DMS79 (cell line): ENCODE measurements at places on chromosomes 2 and 18.

DNA sequence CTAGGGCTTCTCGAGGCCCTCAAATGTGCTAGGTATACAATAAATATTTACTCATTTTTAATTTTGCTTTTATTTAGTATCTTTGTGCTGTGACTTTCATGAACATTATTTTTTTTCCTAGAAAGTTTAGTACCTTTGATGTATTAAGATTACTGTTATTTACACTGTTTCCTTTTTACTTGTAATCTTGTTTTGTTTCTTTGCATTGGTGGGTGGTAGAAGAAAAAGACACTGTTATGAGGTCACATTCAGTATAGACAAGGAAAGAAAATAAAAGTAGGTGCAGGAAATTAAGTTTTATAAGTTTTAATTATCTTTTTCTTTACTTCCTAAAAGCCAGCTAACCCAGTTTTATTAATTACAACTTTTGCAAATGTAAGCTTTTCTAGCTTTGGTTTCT, 23.0 kb downstream of the MALT1 start:
- DNase-seq, result no peak

DNA sequence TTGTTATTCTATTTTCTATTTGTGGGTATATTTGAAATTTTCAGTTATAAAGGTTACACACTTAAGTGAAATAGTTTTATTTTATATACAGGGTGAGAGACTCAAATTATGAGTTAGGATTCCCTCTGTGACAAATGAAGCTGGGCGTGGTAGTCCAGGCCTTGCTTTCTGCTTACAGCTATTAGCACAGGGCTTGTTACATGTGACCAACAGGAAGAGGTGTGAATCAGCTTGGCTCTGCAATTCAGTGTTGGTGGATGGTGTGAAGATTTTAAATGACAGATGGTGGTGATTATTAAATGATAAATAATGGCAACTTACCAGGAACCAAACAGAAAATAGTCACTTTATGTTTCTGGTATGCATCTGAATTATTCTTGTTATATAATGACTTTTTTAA, 64.4 kb upstream of the NOSTRIN start:
- no peak for DNase-seq

DNA sequence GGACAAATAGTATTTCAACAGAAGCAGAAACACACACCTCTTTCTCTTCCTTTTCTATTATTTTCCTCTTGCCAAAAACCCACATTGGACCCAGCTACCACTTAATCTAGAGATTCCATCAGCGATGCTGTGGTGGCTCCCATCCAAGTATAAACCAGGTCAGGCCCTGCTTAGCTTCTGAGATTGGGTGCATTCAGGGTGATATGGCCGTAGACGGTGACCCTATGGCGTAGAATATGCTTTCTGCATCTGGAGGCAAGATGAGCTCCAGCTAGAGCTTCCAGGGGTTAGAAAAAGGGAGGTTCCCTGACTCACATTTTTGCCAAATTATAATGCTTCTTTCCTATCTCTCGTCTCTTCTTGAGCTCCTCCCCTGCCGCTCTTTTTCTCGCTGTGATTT, 66.5 kb downstream of the TNP1 start:
- DNase-seq, result no peak

- no peak for DNase-seq
These were observed 300.5 kb downstream of the ALK start for GRCh38 chr2:29620890-29621289.

DNA sequence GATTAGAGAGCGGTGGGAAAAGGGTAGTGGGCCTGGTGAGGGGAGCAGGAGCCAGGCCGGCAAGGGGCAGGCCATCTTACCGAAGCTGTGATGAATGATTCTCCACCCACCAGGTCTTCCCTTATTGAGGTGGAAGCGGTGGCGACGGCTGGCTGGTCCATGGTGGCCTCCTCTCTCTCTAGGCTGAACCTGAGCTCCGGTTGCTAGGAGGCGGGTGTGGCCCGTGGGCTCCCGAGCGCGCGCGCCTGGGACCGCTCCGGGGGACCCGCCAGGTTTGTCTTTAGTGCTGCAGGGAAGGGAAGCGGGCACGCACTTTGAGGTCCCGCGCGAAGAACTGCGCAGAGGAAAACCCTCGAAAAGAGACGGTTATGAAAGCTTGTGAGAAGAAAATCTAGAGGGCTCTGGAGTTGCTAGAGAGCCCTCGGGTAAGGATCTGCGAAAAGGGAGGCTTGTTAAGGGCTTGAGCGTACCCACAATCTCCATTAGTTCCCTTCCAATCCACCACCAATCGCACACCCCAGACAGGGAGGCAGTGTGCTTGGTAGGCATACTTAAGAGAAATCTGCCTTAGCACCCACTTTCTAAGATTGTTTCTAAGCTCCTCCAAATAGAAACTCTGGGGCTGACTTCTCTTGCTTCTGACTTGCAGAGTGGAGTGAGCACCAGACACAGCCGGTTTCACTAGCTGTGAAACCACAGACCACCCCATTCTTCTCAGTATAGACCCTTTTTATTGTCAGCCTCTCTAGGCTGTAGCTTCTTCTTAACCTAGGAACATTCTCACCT, at the start of gene STPG4:
Gene STPG4 (minus strand): TSS at position 218 of the 786 bp plus-strand sequence. CDS start 57 bp downstream, at position 161.
- DNase-seq, result no peak

DNA sequence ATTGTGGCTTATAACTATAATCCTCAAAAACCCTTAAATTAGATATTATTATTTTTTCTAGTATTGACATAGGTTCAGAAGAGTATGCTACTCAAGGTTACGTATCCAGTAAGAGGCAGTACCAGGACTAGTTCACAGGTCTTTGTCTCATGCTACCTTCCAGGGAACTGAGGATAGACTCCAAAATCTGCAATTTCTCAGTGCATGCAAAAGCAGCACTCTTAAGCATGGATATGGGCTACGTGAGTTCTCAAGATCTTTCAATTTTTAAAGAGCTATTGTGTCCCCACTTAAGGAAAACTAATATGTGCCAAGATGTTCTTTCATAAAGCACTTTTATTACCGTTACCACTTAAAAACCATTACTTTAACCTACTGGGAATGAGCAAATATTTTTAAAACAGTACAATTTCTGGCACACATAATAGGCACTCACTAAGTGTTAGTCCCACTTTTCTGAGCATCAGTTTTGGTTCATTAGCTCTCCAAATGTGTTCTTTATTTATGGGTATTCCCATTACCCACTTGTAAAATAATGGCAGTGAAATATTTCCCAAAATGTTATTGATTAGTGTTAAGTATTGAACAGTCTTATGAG, 113.8 kb upstream of the TTN start:
- peak; percentile 98 for DNase-seq

DNA sequence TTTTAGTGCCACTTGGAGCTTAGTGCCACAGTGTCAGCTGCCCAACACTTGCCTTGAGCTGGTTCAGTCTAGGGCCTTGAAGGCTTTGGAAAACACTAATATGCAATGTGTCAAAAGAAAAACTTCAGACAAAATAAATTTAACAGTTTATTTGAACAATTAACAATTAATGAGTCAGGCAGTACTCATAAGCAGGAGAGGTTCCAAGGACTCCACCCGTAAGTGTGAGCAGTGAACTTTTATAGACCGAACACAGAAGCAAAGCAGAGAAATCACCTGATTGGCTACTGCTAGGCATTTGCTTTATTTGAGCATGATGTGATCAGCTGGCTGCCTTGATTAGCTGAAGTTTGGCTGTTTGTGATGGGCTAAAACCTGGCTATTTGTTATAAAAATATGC, 49.5 kb upstream of the TBC1D8 start:
- no peak for DNase-seq

GRCh38 chr2:130241041-130241707, 42.9 kb upstream of the TUBA3E start:
- no peak for DNase-seq

GRCh38 chr2:20675701-20676352, 8.9 kb downstream of the GDF7 start:
- no peak for DNase-seq

- no peak for DNase-seq
These were observed 1120.1 kb upstream of the FAM98A start for GRCh38 chr2:34719206-34719605.

GRCh38 chr2:65487404-65487803, 55.0 kb upstream of the SPRED2 start:
- no peak for DNase-seq

DNA sequence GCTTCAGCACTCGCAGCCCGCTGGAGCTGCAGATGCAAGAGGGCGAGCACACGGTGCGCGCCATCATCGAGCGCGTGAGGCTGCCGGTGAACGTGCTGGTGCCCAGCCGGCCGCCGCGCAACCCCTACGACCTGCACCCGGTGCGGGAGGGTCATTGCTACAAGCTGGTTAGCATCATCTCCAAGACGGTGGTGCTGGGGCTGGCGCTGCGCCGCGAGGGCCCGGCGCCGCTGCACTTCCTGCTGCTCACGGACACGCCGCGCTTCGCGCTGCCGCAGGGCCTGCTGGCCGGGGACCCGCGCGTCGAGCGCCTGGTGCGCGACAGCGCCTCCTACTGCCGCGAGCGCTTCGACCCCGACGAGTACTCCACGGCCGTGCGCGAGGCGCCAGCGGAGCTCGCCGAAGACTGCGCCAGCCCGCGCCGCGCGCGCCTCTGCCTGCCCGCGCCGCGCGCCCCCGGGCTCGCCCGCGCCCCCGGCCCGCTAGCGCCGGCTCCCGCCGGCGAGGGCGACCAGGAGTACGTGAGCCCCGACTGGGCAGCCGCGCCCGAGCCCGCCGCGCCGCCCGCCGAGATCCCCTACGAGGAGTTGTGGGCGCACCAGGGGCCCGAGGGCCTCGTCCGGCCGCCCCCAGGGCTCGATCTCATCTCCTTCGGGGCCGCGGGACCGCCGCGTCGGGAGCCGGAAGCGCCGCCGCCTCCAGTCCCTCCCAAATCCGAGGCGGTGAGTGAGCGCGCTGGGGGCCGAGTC, 11.8 kb downstream of the GAREM2 start:
- no peak for DNase-seq

DNA sequence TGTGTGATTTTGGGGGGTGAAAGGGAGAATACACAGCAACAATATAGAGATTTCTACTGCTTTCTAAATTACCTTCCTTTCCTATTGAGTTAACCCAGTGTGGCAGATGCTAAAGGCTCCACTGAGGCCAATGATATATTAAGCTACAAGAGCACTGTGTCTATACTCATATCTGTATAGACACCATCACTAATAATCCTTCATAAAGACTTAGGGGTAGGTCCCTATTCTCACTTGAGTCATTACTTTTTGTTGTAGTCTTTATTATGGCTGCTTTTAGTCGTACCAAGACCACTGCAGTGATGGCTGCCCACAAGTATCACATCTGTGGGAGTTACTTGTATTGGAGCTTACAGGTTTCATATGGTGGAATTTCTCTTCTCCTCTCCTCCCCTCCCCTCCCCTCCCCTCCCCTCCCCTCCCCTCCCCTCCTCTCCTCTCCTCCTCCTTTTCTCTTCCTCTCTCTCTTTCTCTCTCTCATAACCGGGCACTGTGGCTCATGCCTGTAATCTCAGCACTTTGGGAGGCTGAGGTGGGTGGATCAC, 637.6 kb downstream of the ADCYAP1 start:
- DNase-seq, result no peak

- no peak for DNase-seq
These were observed 296.9 kb downstream of the ZNF521 start for GRCh38 chr18:25055076-25055475.

GRCh38 chr2:86011449-86011941, 94.2 kb downstream of the POLR1A start:
- DNase-seq, result no peak

GRCh38 chr2:32783933-32784332, 156.1 kb downstream of the TTC27 start:
- no peak for DNase-seq

DNA sequence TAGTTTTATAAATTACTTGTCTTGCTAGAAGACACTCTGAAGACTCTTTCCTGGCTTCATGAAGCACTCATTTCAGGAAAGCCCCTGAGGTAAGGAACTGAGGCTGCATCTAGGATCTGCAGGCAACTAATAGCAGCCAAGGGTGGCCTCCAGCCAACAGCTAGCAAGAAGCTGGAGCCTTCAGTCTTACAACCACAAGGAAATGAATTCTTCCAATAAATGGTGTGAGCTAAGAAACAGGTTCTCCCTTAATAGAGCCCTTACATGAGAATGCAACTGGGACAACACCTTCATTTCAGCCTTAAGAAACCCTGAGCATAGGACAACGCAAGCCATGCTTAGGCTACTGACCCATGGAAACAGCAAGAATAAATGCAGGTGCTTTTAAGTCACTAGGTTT, 254.6 kb upstream of the RBBP8 start:
- no peak for DNase-seq

GRCh38 chr2:43107679-43108078, 118.7 kb downstream of the ZFP36L2 start:
- no peak for DNase-seq

GRCh38 chr2:217477583-217477982, 525.2 kb downstream of the TNS1 start:
- DNase-seq, result no peak

- DNase-seq, result no peak
These were observed 51.3 kb downstream of the ACSL3 start for GRCh38 chr2:222912117-222912516.

DNA sequence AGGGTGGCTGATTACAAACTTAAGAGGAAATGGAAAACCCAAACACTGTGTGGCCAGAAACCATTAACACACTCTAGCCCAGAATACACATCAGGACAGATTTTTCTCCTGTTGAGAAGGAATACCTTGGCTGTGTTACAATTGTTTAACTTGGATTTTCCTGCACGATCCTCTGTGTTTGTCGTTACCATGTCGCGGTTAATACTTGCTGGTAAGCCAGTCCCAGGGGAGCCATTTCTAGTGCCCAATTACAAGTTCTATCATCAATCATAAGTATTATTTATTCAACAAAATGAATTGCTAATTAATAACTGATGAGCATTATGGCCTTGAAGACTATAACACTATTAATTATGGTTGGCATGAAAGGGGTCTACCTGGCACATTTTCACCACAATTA, 146.8 kb downstream of the LNPK start:
- peak; percentile 64 for DNase-seq

- DNase-seq, result no peak
These were observed 617 bp downstream of the CCDC142 start for GRCh38 chr2:74481961-74482800.

- DNase-seq, result no peak
These were observed 126.0 kb downstream of the MC4R start for GRCh38 chr18:60246606-60247005.

DNA sequence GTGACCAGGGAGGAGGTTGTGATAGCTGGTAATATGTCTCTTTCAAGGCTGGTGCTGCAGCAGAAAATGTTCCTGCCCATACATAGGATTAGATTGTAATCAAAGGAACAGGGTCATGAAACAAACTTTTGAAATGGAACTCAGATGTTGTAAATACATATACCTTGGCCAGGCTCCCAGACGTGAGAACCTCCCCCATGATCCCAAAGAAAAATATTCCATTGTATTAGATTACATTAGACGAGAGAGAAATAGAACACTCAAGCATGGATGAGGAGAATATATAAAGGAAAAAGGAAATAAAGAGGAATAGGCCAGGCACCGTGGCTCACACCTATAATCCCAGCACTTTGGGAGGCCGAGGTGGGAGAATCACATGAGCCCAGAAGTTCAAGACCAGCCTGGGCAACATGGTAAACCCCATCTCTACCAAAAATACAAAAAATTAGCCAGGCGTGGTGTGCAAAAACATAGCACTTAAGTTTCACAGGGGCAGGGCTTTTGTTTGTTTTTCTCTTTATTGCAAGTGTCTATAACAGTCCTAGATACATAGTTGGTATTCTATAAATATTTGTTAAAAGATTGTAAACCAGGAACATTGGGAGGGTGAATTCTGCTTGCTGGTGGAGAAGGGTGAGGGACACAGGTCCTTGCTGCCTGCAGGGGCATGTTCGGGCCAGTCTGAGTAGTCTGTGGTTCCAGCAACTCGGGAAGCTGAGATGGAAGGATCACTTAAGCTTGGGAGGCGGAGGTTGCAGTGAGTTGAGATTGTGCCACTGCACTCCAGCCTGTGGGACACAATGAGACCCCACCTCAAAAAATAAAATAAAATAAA, 52.8 kb downstream of the RPL37A start:
- peak; percentile 39 for DNase-seq

- peak; percentile 55 for DNase-seq
These were observed 21.1 kb upstream of the LYPD6B start for GRCh38 chr2:149017116-149017985.
